GM18507 (cell line): ENCODE measurements at places on chromosomes 16 and 17.

DNA sequence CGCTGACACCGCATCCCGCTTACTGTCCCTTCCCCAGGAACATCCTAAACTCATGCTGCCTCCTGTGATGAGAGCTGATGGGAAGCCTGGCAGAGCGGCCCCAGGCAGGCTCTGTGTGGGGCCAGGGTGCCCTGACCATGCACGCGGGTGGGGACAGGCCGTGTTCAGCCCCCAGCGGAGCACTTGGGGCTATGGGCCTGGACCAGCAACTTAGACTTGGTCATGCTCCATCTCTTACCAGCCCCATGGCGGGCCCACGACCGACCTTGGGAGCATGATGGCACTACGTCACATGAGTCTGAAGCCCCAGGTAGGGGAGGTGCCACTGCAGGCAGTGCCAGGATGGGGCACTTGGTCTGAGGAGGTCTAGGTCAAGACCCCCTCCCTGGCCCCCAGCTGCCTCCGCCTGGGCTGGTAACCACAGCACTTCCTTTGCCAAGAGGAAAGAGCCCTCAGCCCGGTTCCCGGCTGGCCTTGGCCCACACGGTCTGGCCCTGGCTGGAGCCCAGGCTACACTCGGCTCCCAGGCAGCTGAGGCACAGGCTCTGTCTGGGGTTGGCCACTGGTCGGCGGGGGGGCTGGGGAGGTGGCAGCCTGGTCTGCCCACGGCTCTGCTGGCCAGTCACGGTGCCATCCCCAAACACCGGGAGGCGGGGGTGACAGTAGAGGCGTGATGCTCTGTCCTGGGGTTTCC, 25.7 kb downstream of the BAHCC1 start:
- DNase-seq: no peak

DNA sequence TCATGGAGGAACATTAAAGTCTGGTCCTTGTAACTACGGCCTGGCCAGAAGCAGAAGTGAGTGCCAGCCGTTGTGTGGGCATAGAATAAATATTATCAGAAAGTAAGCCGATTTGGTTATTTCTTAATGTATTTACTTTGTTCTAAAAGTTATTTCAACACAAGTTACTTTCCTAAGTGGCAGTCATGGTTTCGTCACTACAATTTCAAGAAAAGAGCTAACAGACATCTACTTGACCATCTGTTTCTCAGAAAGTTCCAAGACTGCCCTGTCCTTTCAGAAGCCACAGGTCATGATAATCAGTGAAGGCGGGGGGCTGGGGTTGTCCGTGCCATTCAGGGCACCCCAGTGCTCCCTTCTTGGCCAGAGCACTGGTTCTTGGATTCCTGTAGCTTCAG, 14.9 kb upstream of the FASN start:
- DNase-seq: no peak

DNA sequence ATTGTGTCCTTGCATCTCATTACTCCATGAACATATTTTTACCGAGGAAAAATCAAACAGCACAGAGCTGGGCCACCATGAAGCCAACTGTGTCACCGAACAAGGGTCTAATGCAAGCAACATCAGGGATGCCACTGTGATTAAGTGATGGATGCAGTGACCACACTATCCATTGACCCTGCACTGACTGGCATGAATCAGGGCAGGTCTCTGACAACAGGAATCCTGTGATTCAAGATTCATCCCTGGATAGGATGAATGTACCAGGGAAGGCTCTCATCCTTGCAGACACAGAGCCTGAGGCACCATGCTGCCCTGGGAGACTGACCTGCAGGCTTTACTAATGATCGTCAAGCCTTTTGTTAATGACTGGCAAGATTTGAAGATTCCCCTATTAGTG, 41.5 kb upstream of the ZFHX3 start:
- no peak for DNase-seq

- DNase-seq: no peak
Observed at GRCh38 chr17:82458885-82459424, 414 bp downstream of the NARF start.

GRCh38 chr17:80396157-80397033, 18.6 kb upstream of the ENDOV start:
- no peak for DNase-seq

DNA sequence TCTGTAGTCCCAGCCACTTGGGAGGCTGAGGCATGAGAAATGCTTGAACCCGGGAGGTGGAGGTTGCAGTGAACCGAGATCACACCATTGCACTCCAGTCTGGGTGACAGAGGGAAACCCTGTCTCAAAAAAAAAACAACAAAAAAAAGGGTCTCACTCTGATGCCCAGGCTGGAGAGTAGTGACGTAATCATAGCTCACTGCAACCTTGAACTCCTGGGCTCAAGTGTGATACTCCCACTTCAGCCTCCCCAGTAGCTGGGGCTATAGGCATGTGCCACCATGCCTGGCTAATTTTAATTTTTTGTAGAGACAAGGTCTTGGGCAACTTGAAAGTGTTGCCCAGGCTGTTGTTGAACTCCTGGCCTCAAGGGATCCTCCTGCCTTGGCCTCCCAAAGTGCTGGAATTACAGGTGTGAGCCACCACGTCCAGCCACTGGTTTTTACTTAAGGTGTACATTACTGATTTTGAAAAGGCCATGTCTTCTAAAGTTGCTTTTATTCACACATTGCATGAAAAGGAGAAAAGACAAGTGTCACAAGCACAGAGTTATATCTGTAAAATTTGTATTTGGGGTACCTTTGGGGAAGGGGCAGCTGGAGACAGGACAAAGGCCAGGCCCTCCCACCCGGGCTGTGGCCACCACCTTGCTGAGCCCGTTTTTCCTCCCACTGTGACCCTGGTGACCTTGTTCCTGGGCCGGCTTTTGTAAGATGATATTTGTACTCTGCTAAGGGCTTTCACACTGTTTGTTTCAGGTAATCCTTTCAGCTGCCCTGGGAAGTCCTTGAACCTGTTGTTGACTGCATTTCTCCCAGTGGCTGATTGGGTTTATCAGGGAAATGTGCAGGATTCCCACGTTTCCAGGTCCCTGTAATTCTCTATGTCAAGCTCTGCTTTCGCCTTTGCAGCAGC, 11.5 kb downstream of the GPT2 start:
- DNase-seq: no peak

DNA sequence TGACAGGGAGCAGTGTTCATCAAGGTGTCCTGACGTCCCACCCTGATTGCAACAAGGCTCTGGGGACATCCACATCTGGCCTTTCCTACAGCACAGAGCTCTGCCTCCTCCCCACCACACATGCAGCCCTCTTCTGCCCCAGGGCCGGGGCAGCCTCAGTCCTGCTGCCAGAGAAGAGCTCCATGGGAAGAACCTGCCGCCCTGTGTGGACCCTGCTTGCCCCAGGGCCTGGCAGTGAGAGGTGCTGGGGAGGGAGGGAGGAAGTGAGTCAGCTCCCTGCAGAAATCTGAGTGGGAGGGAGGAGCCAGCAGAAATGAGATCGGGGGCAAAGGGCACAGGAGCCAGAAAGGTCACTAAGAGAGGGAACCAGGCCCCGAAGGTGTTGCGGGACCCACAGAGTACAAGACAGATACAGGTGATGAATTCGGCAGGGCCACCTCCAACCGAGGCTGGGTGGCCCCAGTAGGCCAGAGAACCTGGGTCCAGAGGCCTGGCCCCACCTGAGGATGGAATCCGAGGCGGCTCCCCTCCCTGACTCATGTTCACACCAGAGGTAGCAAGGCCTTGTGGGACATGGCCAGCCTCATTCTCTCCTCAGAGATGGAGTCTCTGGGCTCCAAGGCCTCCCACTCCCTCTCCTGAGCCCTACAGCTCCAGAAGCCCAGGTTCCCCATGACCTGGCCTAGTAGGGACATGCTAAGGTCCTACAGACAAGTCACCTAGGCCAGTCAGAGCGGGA, 24.8 kb downstream of the MYO18A start:
- DNase-seq: no peak

DNA sequence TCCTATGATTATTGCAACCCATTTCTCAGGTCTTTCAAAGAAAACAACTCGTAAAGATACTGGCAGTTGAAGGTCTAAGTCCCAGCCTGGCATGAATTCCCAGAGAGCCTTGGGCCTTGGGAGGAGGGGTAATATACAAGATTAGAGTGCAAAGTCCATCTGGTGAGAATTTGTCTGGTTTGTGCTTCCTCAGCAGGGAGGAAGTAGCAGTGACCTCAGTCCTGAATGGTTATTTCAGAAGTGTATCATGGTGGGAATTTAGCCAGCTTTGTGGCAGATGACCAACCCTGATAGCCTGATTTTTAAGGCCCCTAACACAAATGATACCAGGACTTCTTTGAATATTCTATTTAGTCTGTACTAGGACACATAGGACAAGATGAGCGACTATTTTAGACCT, 151.2 kb upstream of the TBX2 start:
- no peak for DNase-seq

DNA sequence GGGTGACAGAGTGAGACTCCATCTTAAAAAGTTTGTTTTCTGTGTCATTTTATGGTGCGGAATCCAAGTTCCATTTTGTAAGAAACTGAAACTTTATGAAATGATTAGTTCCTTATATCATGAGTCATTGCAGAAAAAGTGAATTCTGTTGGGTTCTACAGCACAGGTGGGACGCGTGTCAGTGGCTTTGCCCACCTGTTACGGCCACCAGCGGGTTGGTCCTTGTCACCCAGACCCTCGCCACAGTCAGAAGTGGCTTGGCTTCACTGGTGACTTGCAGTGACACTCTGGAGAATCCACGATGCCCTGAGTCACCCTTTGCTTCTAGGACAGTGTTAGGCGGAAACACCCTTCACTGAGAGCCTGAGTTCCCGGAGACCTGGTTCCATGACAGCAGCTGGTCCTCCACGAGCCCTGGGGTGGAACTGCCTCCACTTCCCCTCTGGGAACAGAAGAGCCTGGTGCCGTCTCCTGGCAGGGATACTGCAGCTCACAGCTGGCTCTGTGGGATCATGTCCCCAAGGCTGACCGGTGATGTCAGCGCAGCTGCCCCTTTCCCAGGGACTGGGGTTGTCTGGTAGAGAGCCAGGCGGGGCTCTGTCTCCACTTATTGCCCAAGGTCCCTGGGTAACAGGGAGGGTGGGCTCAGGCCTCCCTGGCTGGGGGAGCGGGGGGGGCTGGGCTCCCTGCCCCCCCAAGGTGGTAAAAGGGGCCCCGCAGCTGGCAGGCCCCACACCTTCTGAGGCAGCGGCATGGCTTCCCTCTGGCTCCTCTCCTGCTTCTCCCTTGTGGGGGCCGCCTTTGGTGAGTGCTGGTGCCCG, at the start of gene CTRB1:
Gene CTRB1 (plus strand): TSS at position 733 of the 821 bp plus-strand sequence. CDS start 20 bp downstream, at position 753.
- DNase-seq: peak; percentile 40

GRCh38 chr17:47205419-47205963, 3.7 kb upstream of the MYL4 start:
- DNase-seq: no peak

DNA sequence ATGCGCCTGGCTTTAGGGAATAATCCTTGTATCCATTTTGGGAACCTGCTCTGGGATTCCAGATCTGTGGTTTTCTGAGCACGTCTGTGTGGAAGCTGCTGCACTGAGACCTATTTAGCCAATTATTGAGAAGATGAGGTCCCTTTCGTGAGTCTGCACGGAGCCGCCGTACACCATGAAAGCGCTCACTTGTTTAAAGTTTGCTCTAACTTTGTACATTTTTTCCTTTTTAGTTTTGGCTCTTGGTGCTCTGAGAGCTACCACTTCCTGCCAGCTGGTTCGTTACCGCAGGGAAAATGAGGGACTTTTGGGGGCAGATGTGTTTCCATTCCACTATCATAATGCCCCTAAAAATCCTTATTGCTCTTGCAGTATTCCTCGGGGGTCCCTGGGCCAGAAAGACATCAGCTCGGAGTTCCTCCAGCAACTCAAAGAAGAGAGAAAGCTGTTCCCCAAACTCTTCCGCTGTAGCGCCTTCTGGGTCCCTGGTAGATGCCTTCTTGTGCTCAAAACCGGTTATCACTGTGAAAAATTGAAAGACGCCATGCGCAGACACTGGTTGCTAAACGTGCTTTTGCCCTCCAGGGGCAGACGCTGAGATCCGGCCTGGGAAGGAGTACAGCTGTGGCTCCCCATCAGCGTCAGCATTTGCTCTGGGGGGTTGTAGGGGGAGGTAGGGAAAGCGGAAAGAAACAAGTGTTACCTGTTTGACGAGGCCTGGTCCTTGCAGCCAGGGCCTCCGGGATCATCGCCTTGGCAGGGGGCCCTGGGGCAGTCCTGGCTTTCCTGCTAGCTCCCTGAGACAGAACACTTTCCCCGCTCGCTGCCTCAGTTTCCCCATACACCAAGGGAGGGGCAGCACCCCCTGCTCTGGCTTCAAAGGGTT, 238.1 kb downstream of the MRTFB start:
- DNase-seq: no peak

DNA sequence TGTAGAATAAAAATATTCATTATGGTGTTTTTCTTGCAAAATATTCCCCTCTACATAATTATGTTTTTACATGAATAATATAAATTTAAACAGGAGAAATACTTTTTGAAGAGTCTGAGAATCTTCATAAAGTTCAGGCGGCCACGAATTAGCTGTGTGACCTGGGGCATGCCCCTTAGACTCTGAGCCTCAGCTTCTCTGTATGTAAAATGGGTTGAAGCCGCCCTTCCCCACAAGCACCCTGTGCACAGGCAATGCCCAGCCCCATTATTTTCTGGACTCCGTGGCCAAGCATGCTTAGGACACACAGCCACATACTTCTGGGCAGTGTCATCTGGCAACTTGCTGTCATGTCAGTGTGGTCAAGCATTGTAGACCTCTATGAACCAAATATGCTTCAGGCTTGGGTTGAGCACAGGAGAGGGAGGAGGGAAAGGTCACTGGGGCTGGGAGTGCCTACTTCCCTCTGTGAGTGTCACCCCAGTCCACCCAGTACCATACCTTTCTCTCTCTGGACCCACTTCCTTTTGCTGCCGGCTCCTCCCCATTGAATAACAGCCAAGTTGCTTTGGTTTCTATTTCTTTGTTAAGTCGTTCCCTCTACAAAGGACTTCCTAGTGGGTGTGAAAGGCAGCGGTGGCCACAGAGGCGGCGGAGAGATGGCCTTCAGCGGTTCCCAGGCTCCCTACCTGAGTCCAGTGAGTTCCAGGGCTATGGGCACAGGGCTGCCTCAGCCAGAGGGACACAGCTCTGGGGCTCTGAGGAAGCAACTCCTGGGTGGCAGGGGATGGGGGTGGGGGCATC, at the start of gene LGALS9:
Gene LGALS9 (plus strand): TSS at position 582 of the 804 bp plus-strand sequence. CDS start 78 bp downstream, at position 660.
- DNase-seq: peak; percentile 44

DNA sequence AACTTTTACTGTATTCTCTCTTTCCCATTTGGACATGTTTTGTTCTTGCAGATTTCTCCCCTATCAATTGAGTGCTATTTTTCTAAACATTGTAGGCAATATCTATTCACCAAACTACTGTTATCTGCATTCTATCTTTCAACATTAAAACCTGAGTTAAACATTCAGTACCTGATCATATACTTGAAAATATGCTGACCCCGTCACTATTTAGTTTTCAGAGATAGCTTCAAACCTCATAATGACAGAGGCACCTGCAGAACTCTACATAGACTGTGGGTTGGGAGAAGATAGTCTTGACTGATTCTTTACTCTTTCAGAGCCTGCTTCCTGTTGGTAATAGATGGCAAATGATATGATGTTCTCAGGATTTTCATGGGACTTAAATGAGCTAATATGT, 965.7 kb upstream of the GOT2 start:
- DNase-seq: no peak
